Activated T-cell treated with anti-CD3 and anti-CD28 coated beads, Interleukin-2, amount 50 U/mL, for 1 hour (primary cell): ENCODE measurements at places on chromosomes 6 and 20.

DNA sequence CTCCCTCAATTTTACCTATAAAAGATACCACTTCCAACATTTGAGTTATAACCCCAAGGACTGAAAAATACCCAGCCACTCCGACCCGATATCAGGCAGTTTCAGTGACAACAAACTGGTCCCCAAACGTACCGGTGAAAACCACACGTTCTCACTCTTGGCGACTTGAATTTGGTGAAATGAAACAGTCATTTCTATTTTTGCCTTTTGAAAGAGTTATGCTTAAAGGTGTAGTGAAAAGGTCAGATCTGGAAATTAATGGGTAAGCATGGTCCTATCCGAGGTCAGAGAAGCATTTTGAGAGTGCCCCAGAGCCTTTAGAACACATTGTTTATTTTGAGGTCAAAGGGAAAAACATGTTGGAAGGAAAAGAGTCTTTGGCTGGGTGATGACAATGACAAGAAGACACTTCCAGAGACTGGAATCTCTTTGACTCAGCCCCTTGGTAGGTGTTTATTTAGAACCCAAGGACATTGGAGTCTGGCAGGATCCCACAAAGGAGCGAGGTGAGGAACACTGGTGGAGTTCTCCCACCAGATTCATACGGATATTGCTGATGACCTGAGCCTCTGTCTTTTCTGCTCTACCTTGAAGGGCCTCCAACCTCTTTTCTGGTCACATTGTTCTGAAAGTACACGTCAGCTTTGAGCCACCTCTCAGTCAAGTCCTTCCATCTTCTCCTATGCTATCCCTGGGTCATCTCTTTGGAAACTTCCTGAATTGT, 235.0 kb downstream of the GMPR start:
- DNase-seq: no peak

- DNase-seq: no peak
Measured at GRCh38 chr6:148528292-148528691, 185.7 kb downstream of the SASH1 start.

GRCh38 chr6:42484261-42484660, 32.5 kb upstream of the TRERF1 start:
- no peak for DNase-seq

GRCh38 chr6:21935561-21936028, 342.0 kb downstream of the SOX4 start:
- DNase-seq: no peak

DNA sequence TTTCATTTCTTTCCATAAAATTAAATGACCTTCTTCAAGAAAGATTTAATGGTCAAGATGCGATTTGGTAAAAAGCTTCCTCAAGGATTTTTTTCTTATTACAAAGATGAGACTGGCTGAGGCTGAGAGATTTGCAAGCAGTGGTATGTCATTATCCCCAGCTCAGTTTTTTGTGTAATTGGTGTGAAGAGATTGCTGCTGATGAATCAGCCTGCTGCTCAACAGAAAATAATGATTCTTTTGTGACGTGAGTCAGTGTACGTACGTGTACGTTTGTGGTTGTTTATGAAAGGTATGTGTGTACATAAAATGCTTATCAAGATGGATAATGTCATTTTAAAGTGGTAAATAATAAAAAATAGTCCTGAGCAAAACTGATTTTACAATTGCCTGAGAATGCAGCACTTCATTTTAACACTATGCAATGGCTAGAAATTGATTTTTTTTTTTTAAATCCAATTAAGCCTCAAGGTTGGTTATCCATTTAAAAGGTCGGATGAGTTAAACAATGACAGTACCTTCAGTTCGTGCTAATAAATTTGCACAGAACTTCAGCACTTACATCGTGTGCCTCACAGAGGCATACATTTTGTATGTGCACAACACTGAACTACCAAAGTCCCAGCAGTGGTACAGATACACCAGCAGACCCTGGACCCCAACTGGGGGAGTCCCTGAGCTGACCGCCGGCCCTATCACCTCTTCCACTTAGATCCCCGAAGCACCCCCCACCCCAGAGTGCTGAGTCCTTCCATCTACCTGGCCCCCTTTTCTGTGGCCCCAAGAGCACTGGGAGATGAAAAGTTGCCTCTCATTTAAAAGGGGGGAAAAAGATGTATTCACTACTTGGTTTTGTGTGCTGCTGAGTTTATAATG, 9.7 kb upstream of the NPEPL1 start:
- no peak for DNase-seq

DNA sequence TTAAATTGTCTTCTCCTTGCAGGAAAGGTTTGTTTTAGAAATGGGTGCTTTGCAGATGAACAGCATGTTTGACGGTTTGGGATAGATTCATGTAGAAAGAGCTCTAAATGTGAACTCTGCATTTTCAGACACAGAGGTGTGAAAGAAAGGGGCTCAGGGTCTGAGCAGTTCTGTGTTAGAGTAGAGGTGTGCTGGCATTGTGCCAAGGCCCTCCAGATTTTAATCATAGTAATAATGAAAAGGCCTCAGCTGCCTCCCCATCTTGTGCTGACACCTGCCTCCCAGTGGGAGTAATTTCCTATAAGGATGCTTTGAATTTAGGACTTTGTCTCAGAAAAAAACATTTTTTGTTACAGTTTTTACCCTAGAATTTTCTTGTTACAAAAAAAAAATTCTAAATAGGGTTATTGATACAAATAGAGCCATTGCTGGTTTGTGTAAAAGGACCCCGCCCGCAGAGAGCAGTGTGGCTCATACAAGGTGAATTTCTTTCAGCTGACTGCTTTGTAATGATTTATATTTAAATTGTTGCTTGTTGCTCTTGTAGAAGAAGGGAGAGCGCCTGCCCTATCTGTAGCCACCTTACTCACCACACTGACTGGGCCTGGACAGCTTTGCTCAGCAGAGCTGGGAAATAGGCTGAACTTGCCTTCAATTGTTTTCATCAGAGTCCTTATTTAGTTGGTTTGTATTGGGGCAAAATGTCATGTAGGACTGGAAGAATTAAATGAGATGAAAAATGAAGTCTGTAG, 294.5 kb downstream of the ZFAND3 start:
- DNase-seq: no peak

GRCh38 chr6:18676548-18676947, 289.4 kb downstream of the RNF144B start:
- DNase-seq: no peak

DNA sequence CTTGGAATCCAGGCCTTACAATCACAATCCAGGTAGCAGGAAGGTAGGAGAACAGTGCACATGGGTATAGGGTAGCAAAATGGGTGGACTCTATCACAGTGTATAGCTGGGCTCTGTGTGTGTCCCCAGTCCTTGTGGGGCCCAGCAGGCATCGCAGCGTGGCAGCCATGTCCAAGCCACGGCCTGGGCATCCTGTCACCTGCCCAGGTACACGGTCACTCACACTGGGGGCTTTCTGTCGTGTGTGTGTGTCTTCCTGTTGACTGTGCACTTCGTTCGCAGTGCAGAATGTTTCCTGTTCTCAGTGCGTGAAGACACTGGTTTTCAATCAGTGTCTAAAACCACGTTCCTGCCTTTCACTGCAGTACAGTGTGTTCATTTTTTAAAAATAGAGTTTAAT, 523.2 kb upstream of the JARID2 start:
- DNase-seq: no peak
